NCI-H187 (cell line): ENCODE measurements at places on chromosomes 4 and X.

DNA sequence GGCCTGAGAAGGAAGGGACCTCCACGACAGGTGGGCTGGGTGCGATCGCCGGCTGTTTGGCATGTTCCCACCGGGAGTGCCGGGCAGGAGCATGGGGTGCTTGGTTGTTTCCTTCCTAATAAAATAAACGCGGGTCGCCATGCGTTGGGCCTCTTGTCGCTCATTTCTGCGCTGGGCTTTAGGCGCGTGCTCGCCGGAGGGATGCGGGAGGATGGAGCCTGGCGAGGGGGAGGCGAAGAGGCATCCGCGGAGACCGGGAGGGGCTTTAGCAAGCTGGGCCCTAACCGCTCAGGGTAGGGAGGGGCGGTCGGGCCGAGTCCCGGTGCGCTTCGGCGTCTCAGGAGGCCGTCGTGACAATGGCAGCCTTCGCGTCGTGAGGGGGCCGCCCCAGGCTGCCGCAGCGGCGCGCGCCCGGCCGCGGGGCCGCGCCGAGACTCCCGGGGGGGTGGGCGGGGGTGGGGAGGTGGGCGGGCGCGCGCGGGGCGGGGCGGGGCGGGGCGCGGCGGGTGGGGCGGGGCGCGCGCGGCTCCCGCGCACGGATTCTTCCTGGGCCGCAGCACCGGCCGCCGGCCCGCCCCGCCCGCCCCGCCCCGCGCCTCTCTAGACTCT lies 476 bp upstream of the GDI1 start:
- peak; percentile 32 for DNase-seq

DNA sequence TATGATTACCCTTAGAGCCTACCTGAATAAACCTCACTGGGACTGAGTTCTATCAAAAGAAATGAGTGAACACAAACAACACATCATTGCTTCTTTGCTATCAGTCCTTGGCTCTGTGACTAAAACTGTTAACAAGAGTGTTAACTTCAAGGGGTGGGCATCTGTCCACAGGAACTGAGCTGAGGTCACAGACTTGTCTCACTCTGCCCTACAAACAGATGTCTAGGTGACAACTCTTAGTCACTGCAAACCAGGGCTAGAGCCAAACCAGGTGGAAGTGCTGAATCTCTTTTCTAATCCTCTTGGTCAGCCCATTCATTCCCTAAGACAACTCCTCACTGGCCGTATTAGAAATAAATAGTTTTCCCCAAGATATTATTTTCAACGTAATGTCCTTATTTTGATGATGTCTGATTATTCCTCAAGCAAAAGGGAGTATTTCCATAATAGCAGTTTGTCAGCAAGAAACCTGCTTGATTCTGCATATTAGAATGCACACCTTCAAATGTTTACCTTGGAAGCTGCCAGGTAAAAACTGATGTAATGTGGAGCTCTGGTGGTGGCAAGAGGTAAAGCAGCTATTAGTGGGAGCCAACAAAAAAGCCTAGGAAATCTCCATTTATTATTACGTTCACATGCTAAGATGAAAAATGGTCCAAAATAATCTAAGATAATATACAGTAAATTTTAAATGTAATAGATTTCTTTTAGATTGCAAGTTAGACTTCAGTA lies 4.0 kb downstream of the COL25A1 start:
- DNase-seq, result no peak

DNA sequence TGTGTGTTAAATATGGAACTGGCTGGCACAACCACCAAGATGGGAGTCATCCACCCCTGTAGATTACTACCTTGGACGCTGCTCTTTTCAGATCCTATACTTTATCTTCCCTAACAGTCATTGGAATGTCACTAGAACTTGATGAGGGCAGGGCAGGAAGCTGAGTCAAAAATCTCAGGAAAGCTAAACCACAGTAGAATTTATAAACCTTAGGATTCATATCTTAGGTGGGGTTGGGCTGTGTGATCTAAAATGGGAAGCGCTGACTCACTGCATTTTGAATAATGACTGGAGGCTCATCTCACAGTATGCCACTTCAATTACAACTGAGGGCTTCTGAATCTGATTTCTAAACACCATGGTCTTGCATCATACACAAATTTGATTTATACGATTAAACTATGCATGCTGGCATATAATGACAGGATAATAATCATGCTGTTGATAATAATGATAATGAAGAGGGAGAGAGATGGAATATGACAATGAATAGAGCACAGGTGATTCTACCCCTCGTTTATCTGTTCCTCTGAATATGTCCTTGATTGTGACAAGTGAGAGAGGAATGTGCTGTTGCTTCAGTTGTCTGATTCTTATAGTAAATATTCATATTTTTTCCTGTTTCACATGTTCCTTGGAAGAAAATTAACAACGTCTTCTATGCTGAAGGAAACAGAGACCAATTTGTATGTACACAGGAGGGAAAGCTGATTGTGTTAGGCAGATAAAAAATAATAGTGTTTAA lies 270.3 kb upstream of the HS3ST1 start:
- no peak for DNase-seq

GRCh38 chr4:47084111-47084510 lies 52.7 kb downstream of the GABRB1 start:
- DNase-seq, result no peak

DNA sequence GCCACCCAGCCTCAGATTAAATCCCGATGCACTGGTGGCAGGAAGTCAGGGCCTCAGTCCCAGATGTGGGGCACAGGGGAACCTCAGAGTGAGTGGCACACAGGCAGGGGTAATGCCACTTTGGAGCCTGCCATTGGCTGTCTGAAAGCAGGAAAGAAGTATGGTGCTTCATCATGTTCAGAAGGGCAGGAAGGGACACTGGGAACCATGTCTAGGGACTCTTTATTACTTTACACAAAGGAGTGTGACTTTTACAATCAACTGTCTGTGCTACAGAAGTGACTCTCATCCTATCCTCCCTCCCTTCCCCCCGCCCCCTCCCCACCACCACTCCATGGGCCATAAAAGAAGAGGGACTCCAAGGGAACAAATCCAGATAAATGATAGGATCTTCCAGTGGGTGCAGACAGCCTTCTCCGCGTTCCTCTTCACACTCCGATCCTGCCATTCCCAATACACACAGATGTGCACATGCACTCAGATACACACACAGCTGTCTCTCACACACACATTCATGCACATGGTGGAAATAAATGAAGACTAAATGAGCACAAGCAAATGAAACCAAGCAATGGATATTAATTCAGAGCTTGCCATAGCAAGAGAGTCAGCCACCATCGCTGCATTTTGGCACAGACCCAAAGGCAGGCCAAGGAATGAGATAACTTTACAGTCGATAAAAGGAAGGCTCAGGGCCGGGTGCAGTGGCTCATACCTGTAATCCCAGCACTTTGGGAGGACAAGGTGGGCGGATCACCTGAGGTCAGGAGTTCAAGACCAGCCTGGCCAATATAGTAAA lies 2.5 kb upstream of the TMEM154 start:
- DNase-seq, result no peak

GRCh38 chrX:123731258-123731986 lies 1.4 kb downstream of the THOC2 start:
- DNase-seq, result no peak

DNA sequence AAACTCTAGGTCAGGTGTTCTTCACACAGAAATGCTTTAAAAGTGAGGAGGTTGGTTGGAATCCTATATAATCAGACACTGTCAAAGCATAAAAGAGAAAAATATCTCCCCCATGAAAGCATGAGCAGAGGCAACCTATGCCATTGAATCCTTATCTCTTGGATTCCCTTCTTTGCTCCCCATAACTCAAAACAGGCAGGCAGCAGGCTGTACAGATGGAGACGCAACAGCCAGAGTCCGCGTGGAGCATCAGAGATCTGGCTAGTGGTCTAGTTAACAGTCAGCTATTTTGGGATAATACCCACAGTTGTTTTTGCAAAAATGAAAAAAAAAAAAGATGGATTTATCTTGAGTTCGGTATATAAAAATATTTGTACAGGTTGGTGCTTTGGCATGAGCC lies 490.0 kb upstream of the TENM3 start:
- DNase-seq, result no peak

- no peak for DNase-seq
These were observed 173.2 kb downstream of the BEND2 start for GRCh38 chrX:18047491-18047890.

DNA sequence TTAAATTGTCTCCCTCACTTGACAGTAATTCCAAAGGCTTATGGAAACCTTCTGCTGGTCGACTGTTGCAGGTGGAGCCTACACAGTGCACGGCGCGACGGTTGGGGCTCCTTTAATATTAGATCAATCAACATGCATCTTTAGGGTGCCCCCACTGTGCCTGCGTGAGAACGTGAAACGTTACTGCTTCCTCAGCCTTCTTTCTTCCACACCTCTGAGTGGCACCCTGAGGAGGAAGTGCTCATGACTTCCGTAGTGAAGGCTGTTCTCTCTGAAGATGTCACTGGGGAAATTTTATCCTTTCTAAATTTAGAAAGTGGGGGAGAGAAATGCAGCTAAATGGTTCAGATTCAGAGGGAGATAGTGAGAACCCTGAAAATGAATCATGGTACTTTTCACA lies 184.0 kb upstream of the ZFP42 start:
- no peak for DNase-seq

DNA sequence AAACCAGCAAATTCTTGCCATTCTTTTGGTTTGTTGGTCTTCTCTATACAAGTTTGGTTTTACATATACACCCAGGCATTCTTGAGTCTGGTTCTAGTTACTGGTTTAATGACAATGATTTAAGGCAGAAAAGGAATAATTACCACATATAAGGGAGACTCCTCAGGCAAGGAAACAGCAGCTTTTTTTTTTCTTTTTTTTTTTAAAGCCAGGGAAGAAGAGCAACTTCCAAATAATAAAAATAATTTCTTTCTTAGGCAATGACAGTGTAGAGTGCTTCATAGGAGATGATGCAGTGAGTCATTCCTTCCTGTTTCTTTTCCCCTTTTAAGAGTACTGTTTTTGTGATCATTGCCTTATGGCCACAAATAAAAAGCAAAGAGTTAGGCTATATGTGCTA lies 289.7 kb downstream of the DKK2 start:
- no peak for DNase-seq

DNA sequence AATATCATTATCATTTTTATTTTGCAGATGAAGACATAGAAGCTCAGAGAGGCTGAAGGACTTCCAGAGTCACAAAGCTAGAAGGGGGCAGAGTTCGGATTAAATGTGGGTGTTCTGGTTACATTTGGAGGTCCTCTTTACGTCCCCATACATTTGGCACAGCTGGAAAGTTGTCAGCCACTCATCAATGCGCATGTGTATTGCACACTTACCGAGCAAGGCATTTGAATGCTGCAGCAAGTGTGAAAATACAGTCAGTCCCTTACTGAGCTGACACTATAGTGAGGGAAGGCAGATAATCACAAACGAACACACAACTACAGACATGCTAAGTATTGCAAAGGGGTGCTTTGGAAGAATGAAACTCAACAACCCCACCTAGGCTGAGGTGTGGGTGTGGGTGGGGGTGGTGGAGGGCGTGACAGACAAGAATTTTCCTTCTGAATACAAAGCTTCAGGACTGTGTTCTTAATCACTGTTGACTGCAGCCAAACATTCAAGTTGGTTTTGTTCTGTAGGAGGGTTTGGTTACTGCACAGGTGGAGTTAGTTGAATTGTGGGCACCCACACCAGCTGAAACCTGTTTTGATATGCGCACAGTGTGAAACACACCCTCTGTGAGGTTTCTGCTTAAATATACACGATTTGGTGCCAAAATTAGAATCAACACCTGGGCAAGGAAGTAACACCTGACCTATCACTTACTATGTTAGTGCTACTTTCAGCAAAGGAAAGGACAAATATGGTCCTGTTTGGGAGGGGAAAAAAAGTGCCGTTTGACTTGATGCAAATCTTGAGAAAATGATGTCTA lies 72.4 kb downstream of the COQ2 start:
- DNase-seq, result no peak

DNA sequence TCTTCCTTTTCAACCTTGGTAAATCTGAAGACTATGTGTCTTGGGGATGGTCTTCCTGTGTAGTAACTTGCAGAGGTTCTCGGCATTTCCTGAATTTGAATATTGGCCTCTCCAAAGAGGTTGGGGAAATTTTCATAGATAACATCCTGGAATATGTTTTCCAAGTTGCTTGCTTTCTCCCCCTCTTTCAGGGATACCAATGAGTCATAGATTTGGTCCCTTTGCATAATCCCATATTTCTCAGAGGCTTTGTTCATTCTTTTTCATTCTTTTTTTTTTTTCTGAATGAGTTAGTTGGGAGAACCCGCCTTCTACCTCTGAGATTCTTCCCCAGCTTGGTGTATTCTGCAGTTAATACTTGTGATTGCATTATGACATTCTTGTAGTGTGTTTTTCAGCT lies 549.2 kb upstream of the AMOT start:
- no peak for DNase-seq

- DNase-seq, result no peak
These were observed 731.4 kb downstream of the FAT4 start for GRCh38 chr4:126046081-126046614.

GRCh38 chr4:18020671-18021469 lies 685 bp downstream of the LCORL start:
- peak; percentile 65 for DNase-seq

- no peak for DNase-seq
These were observed 22.0 kb upstream of the SPINK2 start for GRCh38 chr4:56843421-56843899.
